ENCODE measurements at places on chromosomes 4 and X.

DNA sequence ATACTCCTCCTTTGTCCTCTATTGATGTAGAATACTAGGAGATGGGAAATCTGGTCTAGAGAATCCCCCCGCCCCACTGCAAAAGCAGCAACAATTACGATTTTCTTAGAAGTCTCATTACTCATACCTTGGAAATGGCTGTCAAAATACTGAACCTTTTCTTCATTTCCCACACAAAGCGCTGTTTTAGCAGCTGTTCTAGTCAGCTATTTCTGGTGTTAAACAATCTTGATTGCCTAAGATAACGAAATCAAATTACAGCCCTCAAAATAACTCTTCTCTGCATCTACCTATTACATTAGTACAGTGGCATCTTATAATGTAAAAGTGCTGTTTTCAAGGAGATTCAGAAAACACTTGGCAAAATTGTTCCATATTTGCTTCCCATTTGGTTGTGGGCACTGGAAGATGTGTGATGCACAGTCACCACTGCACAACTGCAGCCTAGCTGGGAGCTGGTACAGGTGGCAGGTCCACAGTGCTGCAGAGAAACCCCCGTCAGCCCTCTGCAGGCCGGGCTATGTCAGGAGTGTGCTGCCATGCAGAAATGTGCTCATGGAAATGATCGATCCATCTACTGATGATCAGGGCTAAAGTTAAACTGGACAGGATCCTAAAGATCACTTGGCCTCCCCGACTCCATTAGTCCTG is 50.4 kb downstream of the TBC1D9 start:
- DNase-seq: no peak

GRCh38 chr4:94298725-94299252 is 43.8 kb downstream of the HPGDS start:
- DNase-seq: no peak

DNA sequence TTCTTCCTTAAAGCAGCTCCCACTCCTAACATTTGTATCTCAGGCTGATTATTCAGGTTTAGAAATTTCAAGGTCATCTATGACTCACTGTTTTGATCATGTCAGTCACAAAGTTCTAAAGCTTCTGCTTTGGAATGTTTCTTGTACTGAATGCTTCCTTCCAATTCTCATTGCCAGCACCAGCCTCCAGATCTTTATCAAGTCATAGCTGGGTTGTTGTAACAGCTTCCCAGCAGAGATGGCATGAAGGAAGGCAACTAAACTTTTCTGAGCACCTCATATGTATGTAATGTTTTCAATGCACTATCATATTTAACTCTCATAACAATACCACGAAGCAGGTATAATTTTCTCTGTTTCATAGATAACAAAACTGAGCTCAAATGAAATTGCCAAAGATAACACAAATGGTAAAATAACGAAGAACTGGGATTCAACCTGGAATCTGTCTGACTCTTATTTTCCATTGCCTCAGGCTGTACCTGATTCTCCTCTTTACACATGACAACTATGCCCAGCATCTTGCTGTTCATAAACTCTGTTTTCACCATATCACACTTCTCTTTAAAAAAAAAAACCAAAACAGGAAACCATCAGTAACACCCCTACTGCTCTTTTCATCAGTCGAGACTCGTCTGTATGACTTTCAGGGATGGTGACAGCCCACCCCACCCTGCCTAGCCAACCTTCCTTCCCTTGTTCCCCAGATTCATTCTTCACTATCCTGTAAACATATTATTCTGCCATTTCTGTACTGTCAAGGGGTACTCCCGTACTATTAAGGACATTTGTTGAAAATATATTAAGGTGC is 13.4 kb downstream of the TRPC3 start:
- no peak for DNase-seq

GRCh38 chr4:36209941-36210649 is 34.2 kb downstream of the ARAP2 start:
- DNase-seq: no peak

GRCh38 chr4:77994194-77994721 is 62.9 kb upstream of the FRAS1 start:
- no peak for DNase-seq

DNA sequence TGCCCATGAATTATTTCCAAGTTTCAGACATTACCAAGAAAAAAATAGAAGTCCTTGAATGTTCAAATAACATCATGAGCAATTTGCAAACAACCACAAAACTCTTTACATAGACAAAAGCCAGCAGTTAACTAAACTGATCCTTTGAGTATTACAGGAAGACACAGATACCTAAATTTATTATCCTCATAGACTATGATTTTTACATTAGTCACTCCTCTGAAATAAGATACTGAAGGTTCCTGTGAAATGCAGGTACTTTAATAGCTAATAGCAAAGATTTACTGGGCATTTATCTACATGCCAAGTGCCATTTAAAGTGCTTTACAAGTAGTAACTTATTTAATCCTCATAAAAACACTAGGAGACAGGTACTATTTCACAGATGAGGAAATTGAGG is 37.7 kb downstream of the GPR82 start:
- no peak for DNase-seq

- no peak for DNase-seq
These were observed at the start of gene RAB41 for GRCh38 chrX:70281951-70282350. Gene RAB41 (plus strand): TSS chrX:70282172. CDS start chrX:70282218, 46 bp downstream.

DNA sequence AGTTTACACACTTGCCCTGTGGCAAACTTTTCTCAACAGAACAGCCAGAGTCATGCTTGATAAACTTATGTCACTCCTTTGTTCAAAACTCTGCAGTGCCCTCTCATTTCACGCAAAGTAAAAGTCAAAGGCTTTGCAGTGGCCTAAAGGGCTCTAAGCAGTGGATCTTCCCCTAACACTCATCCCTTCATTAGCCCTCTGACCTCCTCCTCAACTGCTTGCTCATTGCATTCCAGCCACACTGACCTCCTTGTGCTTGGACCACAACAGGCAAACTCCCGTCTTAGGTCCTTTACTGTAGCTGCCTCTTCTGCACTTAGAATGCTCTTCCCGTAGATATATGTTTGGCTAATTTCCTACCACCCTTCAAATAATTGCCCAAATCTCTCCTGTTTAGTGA is 5.6 kb downstream of the PRDM5 start:
- no peak for DNase-seq

DNA sequence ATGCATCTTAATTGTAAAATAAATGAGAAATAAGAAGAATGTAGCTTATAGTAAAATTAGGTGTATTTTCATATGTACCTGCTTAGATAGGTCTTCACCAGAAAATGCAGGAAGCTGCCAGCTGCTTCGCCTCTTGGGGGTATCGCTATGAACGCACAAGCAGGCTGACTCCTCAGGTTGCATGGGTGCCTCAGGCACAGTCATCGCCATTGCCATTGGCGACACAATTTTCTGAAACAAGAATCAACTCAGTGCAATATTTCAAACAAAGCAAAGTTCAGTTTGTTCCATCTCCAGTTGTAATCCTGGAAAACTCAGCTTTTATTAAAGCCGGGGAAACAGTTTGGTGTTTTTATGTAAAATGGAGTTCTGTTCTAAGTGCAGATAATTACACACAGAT is 29.7 kb downstream of the STOX2 start:
- no peak for DNase-seq

- DNase-seq: no peak
These were observed 54.1 kb downstream of the PAGE2 start for GRCh38 chrX:55142919-55143310.

GRCh38 chr4:39085891-39086290 is 23.9 kb downstream of the KLHL5 start:
- DNase-seq: no peak

DNA sequence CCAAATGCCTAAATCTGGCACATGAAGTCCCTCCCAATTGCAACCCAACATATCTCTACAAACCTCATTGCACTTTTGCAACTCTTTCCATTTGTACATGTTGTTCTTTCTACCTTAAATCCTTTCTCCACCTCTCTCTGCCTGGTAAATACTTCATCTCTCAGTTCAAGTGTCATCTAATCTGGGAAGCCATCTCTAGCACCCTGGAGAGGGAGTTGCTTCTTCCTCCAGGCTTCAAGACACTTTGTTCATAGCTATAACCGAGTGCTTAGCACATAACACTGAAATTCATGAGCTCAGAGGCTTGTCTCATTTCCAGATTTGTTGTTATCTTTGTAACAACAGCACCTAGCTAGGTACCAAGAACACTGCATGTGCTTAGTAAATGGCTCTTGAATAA is 114.8 kb upstream of the NAP1L5 start:
- DNase-seq: no peak

DNA sequence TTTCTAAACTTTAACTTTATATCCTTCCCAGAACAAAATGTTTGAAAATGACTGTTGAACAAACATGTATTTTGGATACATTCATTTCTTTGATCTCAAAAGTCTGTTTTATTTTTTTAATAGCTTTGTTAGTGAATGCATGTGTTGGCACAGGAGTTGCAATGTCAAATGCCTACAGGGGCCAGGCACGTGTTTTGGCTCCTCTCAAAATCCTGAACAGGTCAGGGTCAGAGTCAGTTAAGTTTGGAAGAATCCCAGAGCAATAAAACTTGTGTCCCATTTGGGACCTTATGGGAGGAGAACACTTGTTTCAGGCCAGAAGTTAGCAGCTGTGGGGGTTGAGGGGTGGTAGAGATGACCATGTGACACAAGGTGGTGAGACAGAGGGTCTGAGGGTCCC is 29.0 kb upstream of the CCDC110 start:
- no peak for DNase-seq

GRCh38 chrX:155242300-155242699 is 22.0 kb downstream of the RAB39B start:
- no peak for DNase-seq

- no peak for DNase-seq
These were observed 22.0 kb downstream of the RGS12 start for GRCh38 chr4:3314706-3315260.

DNA sequence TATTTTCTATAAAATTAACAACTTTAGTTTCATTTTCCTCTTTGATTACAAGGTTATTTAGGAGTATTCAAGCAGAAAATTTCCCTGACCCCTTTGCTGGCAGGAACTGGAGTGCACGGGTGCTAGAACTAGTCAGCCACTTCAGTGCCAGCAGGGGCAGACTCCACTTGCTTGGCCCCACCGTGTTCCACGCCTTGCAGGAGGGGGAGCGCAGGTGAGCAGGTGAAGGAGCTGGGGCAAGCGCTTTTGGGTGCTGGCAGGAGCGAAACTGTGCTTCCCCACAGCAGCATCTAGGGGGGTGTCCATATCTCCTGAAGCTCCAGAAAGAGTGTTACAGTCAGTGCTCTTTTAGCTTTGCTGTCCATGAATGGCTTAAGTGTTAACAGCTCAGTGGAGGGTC is 45.5 kb downstream of the MID2 start:
- no peak for DNase-seq

DNA sequence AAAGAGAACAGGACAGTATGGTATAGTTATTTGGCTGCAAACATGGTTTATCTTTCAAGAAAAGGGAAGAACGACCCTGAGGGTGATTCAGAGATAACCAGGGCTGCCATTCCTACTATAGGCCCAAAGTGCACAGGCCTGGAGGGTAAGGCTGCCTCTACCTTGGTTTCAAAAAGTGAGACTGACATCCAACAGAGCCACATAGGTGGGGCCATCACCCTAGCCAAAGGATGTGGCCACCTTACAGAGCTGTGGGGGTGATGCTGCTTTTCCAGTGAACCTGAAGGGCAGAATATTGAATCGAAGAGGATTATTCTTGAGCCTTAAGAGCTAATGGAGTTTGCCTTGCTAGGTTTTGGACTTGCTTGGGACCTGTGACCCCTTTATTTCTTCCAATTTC is 15.7 kb downstream of the SH2D1A start:
- DNase-seq: no peak

- DNase-seq: no peak
These were observed 58.9 kb downstream of the PPM1K start for GRCh38 chr4:88225232-88226105.

- no peak for DNase-seq
These were observed 19.4 kb downstream of the SH3TC1 start for GRCh38 chr4:8218371-8219031.

DNA sequence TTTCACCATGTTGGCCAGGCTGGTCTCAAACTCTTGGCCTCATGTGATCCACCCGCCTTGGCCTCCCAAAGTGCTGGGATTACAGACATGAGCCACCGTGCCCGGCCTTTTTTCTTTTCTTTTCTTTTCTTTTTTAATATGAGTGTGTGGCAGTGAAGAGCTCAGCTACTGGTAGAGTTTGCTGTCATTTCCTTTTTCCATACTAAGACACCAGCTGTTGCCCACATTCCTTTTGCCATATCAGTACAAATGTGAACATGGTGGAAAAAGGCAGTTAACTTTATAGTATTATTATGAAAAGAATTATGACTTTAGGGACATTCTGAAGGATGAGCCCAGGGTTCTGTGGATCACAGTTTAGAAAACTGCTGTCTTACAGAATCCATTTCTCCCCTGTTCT is 69.8 kb downstream of the EGF start:
- no peak for DNase-seq

DNA sequence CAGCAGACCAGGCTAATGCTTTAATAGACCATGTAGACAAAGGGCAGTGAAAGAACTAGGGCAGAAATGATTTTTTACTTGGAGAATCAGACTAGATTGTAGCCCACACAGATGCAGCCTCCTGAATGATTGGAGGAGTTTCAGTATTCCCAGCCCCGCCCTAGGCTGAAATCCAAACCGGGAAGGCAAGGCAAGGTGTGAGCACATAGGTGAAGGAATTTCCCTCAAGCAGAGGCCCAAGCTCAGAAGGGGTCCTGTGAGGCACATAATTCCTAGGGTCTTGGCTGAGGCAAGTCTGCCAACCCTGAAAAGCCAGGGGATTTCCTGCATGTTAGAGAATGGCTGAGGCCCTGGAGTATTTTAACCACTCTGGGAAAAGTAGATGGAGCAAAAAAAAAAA is 56.4 kb upstream of the PAK3 start:
- no peak for DNase-seq

- DNase-seq: no peak
These were observed 286.3 kb downstream of the PDGFC start for GRCh38 chr4:156685308-156685707.

DNA sequence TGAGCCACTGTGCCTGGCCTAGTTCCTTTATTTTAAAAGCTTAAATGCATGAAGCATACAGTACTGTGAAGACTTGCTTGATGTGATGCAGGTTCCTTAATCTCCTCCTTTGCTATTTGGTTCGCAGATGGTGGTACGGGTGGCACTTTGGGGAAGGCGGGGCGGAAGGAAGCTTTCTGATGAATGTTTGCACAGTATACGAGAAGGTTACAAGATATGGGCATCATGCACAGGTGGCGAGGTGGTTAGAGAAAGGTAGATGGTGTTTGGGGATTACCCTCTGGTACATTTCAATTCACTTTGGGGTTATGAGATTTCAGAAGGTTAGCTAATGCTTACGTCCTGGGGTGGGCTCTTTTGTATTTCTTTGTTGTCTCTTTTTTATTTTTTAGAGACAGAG is 17.2 kb downstream of the RHOH start:
- no peak for DNase-seq

Measured in stimulated activated CD8-positive, alpha-beta memory T cell treated with anti-CD3 and anti-CD28 coated beads, Interleukin-4, amount 100 ng/mL, for 1 hour (primary cell).